ENCODE measurements at places on chromosomes 16 and 17.

DNA sequence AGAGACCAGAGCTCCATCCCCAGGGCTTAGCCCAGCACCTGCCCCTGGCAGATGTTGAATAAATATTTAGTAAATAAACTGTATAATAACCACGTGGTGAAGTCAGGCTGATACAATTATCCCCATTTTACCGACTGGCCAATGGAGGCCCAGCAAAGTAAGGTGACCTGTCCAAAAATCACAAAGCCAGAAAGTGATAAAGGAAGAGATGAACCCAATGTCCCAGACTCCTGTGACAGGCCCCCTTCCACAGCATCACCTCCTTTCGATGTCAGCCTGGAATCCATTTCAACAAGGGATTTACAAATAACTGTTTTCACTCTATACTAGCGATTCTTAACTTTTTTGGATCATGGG, 5.5 kb downstream of the TVP23A start:
- no peak for DNase-seq

DNA sequence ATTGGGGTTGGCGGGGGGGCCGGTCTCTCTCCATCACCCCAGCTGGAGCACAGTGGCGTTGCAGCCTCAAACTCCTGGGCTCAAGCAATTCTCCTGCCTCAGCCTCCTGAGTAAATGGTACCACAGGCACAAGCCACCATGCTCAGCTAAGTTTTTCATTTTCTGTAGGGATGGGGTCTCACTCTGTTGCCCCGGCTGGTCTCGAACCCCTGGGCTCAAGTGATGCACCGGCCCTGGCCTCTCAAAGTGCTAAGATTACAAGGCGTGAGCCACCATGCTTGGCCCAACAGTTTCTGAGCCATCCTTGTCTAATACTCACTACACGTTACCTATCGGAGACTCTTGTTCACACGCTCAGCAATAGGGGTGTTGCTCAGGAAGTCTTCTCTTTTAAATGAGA, 11.6 kb downstream of the WDR59 start:
- DNase-seq = no peak

DNA sequence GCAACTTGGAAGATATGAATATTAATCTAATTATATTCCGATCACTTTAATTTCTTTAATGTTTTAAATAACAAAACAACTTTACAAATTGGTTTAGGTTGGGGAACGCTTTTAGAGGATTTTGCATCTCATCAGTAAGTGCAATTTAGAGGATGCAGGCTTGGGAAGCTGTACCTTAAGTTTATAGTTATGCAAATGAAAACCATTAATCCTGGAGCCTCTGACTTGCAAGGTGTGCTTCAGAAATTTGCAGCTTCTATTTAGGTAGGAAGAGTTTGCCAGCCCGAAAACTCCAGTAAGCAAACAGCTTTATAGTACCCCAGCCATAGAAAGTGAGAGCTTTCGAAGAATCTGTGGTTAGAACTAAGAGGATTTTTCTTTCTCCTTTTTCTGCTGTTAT, 547.0 kb downstream of the MAF start:
- no peak for DNase-seq

DNA sequence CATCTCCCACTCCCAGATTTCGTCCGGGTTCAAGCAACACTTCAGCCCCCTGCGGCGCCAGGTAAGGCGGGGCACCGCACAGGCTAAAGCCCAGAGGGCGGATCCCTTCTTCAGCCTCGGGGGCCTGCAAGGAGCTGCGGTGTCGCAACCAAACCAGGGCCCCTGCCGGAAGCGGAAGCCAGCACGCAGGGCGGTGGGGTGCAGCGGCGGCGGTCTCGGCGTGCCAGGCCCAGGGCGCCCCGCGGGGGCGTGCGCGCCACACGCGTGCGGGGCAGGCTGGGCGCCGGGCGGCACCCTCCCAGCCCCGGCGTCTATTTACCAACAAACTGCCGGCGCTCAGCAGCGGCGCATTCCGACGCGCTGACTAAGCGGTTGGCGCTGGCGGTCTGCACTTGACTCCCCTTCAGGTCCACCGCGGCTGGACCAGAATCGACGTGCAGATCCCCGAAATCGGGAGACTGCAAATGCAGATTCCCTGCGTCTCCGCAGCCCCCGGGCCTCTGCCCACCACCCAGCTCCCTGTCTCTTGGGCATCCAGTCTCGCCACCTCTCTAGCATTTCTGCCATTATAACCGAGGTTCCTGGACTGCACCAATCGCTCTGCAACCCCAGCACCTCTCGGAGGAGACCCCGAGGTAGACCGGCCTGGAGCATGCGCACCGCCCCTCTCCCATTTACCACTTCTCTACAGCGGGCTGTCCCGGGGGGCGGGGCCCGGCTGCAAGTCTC, 421 bp upstream of the DLX4 start:
- peak; percentile 35 for DNase-seq

GRCh38 chr17:19664136-19664820, 15.7 kb downstream of the ALDH3A2 start:
- DNase-seq = no peak

- no peak for DNase-seq
Observed at GRCh38 chr16:85891033-85891775, 7.8 kb upstream of the IRF8 start.

GRCh38 chr16:75576384-75576811, 10.2 kb downstream of the GABARAPL2 start:
- no peak for DNase-seq

DNA sequence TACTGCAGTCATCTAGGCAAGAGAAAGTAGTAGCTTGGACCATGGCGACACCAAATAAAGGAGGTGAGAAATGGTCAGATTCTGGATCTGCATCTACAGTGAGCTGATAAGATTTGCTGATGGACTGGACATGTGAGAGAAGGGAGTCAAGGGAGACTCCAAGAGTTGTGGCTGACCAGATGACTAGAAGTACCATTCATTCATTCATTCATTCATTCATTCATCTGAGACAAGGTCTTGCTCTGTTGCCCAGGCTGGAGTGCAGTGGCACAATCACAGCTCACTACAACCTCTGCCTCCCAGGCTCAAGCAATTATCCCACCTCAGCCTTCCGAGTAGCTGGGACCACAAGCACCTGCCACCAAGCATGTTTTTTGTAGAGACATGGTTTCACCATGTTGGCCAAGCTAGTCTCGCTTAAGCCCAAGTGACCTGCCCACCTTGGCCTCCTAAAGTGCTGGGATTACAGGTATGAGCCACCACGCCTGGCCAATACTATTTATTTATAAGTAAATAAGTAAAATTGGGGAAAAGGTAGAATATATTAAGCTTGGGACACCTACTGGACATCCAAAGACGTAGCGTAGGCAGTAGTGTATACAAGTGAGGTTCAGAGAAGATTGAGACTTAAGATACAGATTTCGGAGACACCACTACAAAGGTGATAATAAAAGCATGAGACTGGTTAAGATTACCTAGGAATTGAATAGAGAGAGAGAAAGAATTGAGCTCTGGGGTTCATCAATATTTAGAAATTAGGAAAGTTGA, 15.7 kb upstream of the RNF43 start:
- no peak for DNase-seq

GRCh38 chr17:632560-632959, 82.1 kb downstream of the VPS53 start:
- DNase-seq = no peak

GRCh38 chr17:75730065-75730464, 8.8 kb downstream of the ITGB4 start:
- DNase-seq = no peak

DNA sequence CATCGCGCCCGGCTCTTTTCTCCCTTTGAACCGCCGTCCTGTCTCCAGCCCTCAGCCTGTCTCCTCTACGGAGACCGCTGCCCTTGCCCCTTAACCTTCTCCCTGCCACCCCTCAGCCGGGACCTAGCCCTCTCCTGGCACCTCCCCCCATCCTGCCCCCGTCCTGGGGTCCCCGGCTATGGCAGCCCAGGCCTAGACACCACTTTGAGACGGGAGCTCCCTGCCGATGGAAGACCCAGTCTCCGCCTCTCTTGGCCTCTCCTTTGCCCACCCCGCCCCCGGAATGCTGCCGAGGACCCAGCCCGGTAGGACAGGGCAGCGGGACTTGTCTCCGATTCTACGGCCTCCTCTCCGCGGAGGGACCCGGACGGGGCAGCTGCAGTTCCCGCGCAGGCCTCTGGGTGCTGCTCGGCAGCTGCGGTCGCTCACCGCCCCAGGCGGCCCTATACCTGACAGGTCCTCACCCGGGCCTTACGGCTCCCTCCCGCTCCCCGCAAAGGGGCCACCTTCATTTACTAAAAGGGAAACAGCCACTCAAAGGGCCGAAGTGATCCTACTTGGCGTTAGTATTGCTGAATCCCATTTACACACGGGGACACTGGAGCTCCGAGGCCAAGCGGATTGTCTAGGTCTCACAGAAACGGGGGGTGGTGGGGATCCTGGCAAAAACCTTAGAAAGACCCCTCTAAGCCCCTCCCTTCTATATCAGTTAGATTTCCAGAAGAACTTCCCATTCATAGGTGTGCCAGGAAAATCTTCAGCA, 32.6 kb upstream of the TAC4 start:
- peak; percentile 45 for DNase-seq

- DNase-seq = no peak
Observed at GRCh38 chr17:76252040-76252954, 12.0 kb upstream of the RNF157 start.

GRCh38 chr17:66807182-66807581, 27.7 kb upstream of the CACNG5 start:
- DNase-seq = no peak

- no peak for DNase-seq
Observed at GRCh38 chr17:52696362-52696761, 537.8 kb upstream of the CA10 start.

- DNase-seq = no peak
Observed at GRCh38 chr16:2323701-2324100, 16.8 kb downstream of the ABCA3 start.

- no peak for DNase-seq
Observed at GRCh38 chr17:4344926-4345325, 21.5 kb downstream of the UBE2G1 start.

GRCh38 chr16:20946015-20946629, 45.6 kb downstream of the LYRM1 start:
- no peak for DNase-seq

- DNase-seq = no peak
Observed at GRCh38 chr17:40454613-40454995, 11.4 kb downstream of the IGFBP4 start.

DNA sequence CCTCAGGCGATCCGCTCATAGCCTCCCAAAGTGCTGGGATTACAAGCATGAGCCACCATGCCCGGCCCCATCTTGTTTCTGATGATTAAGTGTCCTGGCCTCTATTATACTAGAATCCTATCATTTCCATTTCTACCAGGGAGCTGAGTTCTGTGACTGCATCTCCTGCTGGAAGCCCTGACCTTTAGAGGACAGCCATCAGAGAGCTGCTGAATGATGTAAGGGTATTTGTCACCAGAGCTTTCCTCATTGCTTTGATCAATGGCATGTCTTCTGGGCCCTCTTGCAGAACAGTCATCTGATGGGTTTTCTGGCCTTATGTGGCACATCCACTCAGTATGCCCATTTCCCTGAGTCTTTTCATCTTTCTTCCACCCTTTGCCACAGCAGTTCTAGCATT, 39.9 kb downstream of the PSMD12 start:
- DNase-seq = no peak

DNA sequence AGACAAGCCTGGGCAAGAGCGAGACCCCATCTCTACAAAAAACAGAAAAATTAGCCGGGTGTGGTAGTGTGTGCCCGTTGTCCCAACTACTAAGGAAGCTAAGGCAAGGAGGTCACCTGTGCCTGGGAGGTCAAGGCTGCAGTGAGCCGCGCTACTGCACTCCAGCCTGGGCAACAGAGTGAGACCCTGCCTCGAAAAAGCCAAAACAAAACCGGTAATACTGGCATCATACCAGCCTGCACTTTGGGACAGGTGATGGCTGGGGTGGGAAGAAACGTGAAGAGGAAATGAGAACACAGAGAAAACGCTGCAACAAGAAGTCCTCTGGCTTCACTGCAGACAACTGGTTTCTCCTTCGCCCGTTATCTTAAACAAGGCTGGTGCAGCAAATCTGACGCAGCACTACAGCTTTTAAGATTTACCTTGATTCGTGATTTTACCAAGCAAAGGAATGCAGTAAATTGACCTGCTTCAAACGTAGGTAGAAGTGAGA, 725 bp upstream of the CASC3 start:
- DNase-seq = no peak

GRCh38 chr16:22099256-22099975, 7.1 kb downstream of the VWA3A start:
- DNase-seq = no peak
